ENCODE measurements at places on chromosomes 11 and 22.

- DNase-seq: no peak
Measured at GRCh38 chr11:120448240-120448639, 63.3 kb upstream of the GRIK4 start.

DNA sequence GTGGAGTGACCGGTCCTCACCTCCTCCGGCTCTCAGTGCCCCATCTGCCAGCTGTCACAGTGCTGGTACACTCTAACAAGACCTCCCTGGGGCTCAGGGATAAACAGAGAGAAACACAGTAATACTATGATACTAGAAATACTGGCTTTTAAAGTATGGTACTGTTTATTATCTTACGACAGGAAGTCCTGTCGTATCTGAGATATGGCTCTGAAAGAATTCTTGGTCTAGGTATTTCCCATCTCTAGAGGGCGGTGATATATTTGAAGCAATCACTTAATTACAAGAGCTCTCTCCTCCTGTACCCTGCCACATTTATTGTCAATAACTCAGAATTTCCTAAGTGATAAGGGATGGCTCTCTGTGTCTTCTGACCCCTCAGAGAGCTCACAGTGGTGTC is 119.1 kb downstream of the RRM1 start:
- DNase-seq: no peak

GRCh38 chr11:116640641-116641402 is 132.0 kb downstream of the BUD13 start:
- DNase-seq: no peak

DNA sequence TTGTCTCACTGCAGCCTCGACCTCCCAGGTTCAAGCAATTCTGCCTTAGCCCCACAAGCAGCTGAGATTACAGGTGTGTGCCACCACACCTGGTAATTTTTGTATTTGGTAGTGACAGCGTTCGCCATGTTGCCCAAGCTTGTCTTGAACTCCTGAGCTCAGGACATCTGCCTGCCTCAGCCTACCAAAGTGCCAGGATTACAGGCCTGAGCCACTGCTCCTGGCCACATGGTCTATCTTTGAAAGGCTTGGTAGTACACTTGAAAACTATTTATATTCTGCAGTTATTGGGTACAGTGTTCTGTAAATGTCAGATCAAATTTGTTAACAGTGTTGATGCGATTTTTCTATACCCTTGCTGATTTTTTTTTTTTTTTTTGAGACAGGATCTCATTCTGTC is 9.5 kb downstream of the CRYBA4 start:
- DNase-seq: no peak

- no peak for DNase-seq
Measured at GRCh38 chr11:66815646-66816045, 27.6 kb upstream of the RCE1 start.

- DNase-seq: no peak
Measured at GRCh38 chr11:123197711-123198110, 2.7 kb upstream of the CLMP start.

GRCh38 chr11:85886089-85887056 is 31.2 kb downstream of the CCDC83 start:
- no peak for DNase-seq

GRCh38 chr11:111911563-111912401 is at the start of gene CRYAB:
TSS of gene CRYAB (minus strand) at chr11:111911770. CDS start at chr11:111911724, 46 bp downstream.
- DNase-seq: no peak

DNA sequence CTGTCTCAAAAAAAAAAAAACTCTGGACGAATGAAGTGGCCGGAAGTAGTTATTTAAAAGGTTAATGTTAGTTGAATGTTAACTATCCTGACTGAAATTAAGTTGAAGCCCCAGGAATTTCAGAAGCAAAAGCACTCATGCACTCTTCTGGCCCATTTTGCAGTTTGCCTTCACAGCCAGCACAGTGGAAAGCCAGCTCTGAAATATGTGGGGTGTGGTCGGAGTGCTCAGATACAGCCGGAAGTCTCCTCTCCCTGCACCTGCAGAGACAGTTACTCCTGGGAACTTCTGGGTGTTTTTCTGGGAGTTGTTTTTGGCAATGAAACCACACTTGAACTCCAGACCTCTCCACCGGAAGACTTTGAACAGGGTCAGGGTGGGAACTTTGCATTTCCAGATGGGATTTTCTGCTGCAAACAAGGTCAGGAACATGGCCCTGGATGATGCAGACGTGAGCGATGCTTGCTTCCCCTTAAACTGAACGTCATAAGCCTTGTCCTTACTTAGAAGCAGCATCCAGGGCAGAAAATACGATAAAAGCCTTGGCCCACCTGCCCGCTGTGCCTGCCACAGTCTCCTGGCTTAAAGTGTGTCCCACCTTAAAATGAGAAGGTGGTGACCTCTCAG is 21.5 kb upstream of the CABP2 start:
- DNase-seq: peak; percentile 51

DNA sequence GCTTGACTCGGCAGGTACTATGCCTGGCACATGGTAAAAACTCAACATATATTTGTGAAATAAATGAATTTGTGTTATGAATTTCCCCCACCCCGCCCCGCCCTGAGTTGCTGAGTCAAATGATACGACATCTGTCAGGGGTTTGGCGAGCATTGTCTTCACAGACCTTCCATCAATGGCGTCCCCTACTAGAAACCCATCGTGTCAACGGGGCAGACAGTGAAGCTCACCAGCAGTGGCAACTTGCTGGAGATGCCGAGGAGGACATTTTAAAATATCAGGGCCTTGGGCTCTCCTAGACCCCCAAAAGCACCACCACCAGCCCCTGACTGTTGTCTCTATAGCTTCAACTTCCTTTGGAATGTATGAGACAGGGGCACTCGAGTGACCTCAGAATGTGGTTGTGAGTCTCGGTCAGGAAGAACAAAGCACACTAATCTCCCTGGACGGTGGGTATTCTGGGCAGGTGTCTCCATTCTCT is 761 bp upstream of the NXF1 start:
- DNase-seq: peak; percentile 60

DNA sequence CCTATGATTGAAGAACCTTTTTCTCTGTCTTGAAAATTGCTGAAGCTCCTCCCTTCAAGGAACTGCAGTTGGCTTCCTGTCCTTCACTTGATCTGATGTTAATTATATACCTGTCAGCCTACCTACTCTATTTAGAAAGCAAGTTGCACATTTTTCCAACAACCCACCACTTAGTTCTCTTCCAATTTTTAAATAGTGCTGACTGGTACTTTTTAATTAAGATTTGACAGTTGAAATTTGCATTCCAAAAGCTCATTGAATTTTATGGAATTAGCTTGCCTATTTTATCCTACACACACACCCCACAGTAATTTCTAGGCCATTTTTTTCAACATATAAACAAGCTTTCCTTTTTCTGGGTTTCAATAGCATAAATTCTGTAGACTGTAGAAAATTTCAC is 820.3 kb upstream of the FAT3 start:
- DNase-seq: no peak

DNA sequence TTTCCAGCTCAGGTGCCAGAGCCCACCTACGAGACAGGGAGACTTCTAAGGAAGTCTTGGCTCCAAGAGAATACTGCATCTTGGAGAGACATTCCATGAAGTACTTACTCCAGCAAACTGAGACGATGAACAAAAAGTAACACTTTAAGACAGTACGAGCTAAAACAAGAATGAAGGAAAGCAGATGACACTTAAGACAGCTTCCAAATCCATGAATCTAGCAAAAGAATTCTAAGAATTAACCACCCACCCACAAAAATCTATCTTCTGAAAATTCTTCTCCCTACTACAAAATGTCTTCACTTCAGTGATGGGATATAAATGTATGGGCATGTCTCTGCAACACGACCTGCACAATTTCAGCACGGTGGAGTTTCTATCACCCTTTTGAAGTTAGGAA is 132.9 kb downstream of the C11orf58 start:
- DNase-seq: no peak

DNA sequence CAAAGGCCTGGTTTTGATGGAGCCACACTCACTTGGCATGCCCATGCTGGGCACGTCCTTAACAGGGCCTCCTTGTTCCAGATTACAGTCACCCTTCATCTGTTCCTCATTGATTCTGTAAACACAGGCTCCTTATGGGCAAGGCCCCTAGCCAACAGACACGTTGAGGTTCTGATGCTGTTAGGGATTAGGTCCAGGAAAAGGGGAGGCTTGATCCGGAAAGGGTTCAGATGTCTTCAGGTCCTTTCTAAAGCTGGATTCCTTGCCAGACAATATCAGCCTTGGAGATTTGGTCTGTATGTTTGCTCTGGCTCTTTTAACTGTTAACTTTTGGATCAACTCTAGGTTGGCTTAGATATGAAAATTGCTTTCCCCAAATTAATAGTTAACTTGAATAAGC is 46.9 kb upstream of the PRSS23 start:
- no peak for DNase-seq

DNA sequence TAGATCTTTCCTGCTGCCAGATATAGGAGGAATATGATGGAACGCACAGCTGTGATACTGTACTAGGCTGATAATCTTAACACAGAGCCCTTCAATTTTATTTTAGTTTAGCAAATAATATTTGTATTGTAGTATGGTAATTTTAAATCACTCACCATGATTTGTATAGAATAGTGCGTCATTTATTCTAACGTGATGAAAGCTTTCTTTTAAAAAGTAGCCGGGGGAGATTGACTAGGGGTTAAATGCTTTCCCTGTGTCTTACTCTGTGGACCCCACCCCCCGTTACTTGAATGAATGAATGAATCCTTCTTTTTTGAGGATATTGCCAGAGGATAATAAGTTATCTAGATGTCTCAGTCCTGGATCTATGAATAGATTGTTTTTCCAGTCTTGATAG is 72.1 kb downstream of the CECR2 start:
- no peak for DNase-seq

- DNase-seq: no peak
Measured at GRCh38 chr22:22960307-22960706, 72.7 kb downstream of the IGLL5 start.

DNA sequence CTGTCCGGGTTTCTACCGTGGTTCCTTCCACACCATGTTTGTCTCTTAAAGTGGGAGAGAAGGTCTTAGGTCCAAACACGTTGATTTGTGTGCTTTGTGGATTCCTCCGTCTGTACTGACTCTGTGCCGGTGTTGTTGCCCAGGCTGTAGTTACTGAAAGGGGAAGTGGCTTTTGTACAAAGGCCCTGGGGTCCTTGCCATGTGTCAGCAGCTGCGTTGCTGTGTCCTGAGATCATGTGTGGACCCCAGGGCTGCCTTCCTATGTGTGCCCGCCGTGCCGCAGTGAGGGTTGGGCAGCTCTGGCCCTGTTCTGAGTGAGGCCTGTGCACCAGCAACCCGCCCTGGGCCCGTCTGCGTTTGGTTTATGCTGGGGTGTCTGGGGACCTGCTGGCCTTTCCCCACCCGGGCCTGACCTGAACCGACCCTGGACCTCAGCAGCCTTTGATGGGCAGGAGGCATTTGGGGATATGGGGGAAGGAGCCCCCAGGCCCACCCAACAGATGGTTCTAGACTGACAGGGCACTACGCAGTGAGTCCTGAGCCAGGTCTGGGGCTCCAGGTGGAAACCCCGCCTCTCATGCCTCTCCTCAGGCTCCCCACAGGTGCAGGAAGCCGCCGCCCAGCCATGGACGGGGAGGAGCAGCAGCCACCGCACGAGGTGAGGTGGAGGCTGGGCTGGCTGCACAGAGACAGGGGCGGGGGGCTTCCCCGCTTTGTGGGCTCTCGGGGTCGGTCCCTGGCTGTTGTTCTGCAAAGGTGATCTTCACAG is 6.9 kb downstream of the TRABD start:
- no peak for DNase-seq
